GM12891 (cell line): ENCODE measurements at places on chromosomes 2 and 18.

DNA sequence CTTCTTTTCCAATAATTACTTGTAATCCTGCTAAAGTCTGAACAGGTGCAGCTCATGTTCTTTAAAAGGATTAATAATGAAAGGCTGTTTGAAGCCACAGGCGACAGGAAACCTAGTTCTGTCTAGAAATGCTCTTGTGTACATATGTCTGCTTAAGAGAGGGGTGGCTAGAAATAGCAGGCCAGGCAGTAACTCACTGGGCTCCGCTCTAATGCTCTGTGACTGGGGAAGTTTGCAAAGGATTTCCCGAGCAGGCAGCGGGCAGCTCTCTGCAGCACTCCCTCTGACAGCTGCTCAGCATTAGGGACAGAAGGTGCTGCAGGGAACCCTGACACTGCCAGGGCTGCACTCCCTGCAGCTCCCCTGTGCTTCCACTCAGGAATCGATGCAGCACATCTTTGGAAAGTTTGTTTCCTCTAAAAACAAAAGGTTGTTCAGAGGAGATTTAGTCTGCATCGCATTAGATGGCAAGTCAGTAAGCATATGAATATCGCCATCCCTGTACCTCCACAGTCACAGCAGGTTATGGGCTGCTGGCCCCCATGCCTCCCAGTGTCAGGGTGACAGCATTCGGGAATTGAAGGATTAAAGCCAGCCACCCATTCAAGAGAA, 33.1 kb upstream of the TTC39C start:
- DNase-seq = no peak

DNA sequence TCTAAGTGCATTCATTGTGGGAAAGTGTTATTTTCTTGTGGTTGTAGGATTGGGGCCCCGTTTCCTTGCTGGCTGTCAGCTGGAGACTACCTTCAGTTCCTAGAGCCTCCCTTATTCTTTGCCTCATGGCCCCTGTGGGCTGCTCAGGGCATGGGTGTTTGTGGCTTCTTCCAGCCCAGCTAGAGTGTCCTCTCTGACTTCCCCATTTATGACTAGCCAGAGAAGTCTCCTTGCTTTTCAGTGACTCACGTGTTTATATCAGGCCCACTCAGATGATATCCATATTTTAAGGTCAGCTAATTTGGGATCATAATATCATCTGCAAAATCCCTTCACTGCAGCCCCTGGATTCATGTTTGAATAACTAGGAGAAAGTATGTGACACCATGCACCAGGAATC, 62.8 kb downstream of the DTNA start:
- no peak for DNase-seq

DNA sequence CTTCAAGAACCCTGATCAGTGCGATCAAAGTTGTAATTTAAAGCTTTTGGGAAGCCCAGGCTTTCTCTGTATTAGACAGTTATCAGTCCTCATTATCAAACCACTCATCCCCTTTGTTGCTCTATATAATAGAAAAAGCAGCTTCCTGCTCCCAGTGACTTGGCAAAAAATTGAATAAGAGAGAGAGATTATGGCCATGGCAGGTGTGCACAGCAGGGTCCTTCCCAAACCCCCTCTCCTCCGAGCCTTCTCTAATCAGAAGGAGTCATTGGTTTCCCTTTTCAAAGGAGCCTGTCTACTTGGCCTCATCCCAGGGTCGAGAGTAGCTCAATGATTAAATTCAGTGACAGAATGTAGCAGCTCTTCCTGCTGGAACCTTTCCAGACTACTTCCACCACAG, 81.5 kb downstream of the SEMA4F start:
- no peak for DNase-seq

- no peak for DNase-seq
These were observed 13.0 kb upstream of the RALB start for GRCh38 chr2:120239488-120240287.

GRCh38 chr2:128646691-128647090, 328.0 kb upstream of the HS6ST1 start:
- no peak for DNase-seq

DNA sequence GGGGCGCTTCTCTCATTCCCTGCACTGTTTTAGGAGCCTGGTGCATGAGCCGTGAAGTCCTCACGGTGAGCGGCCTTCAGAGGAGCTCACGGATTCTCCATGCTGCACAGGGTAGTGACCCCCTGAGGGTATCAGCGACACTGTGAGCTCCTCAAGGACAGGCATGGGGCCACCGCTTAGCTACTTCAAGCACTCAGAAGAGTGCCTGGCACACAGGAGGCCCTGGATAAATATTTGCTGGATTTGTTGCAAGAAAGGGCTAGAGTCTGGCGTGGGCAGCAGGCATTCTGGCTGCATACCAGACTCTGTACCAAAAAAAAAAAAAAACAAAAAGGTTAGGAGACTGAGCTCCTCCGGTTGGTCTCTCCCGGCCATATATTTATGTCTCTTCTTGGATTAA, 5.7 kb upstream of the MBP start:
- DNase-seq = no peak

GRCh38 chr2:44943031-44943692, 1.7 kb downstream of the SIX3 start:
- DNase-seq = no peak

DNA sequence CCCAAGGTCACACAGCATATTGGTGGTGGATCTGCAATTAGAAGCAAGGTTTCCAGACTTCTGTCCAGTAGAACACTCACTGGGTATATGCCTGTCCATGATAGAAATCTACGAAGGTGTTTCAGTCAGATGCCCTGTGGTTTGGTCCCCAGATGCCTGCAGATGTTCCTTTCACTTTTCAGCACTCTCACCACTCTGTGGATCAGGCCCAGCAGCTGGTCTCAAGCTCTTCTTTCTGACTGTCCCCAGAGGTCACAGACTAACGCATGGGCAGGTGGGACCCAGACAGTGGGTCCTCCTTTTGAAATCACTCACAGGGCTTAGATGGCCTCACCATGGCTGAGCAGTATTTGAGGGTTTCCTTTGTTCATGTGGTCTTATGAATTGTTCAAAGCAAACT, 376.5 kb downstream of the ALK start:
- DNase-seq = no peak

- DNase-seq = no peak
These were observed 11.2 kb downstream of the DBI start for GRCh38 chr2:119377993-119378345.

- DNase-seq = no peak
These were observed 146.8 kb upstream of the PID1 start for GRCh38 chr2:229417916-229418315.

GRCh38 chr2:96806468-96807126, 9.5 kb upstream of the CNNM3 start:
- DNase-seq = no peak

DNA sequence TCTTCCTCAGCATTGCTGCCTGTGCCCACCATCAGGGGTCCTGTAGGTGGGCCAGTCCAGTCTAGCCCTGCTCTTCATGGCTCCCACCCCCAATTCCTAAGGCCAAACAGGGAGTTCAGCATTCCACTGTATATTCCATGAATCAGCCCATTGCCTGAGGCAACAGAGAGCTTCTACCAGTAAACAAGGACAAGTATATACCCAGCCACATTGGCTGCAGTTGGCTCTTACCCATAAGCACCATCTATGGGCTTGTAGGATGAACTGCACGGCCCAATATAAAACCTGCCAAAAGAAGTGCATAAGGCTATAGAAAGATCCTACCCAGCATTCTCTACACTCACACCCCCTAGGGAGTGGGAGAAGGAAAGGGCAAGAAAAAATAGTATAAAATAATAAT, 95.1 kb upstream of the SALL3 start:
- no peak for DNase-seq

DNA sequence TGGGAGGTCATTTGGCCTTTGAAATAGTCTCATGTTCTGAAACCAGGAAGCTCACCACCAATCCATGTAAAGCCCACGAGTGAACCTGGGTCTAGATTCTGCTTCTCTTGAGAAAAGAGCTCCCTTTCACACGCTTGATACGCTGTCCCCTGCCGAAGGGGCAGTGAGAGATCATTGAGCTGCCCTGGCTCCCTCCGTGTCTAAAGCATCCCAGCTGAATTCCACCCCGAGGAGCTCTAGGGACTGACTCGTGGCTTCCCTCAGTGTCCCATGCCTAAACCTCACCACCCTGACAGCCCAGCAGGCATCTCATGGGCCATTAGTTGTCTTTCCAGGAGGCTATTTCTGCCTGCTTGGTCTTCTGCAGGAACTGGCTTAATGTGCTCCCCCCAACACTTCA, 68.6 kb downstream of the COL6A3 start:
- DNase-seq = no peak
